ENCODE measurements at places on chromosomes 5 and 9.

GRCh38 chr5:56264417-56265025, 31.4 kb upstream of the ANKRD55 start:
- peak; percentile 31 for DNase-seq

DNA sequence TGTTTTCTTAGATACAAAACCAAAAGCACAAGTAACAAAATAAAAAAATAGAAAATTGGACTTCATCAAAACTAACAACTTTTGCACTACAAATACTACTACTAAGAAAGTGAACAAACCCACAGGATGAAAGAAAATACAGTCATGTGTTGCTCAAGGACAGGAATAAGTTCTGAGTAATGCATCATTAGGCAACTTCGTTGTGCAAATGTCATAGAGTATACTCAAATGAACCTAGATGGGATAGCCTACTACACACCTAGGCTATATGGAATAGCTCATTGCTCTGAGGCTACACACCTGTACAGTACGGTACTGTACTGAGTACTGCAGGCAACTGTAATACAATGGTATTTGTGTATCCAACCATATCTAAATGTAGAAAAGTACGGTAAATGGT, 88.3 kb downstream of the RAPGEF1 start:
- peak; percentile 84 for DNase-seq

DNA sequence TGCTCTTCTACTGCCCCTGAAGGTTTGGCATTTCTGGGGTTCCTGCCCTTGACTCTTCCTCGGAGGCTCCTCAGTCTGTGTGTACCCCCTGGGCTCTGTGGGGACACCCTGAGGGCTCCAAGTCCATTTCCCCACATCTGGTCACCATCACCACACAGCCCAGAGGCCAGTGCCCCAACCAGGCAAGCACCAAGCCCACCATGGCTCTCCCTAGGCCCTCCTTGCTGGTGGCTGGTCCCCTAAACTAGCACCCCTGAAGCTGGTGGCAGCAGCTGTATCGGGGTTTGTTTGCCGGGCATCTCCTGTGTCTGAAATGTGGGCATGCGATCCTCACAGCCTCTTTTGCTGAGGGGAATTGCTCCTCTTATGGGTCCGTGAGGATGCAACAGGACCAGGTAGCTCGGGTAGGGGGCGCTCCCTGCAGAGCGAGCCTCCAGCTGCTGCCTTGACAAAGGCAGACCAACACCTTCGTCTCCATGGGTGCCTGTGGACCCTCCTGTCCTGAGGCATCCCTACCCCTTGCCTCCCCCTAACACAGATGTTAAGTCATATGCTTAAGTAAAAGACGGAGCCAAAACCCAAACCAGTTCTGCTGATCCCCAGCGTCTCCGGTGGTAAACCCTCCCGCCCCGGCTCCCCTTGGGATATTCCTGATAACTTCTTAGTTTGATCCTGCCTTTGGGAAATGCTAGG, 138.9 kb upstream of the IRX4 start:
- no peak for DNase-seq

DNA sequence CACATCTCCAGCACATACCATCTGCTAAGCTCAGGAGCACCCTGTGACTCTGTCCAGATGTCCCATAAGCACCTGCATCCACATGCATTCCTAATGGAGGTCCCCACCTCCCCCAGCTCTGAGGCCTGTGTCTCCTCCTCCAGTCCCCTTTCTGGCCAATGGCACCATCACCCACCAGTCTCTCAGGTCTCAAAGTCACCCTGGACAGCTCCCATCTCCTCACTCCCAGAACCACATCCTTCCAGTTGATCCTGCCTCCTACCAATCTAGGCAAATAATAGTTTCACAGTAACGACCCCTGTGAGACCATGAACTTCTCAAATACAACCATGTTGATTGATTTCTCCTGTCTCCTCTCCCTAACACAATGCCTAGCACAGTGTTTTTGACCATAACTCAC, 40.1 kb downstream of the GGTA1 start:
- no peak for DNase-seq

DNA sequence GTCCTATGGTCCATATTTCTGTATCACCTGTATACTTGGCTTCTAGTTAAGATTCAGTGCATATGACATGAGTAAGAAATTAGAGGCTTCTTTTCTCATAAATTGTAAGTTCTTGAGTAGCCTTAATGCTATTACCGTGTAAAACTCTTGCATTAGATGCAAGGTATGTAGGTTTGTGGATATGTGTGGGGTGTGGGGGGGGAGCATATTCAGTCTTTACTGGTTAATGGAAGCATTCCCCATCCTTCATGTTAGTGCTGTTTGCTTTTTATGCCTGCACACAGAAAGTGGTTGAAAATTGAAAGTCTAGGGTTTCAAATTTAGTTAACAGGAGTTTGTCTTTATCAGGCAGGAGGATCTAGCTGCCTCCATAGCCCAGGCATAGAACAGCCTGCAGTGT, 16.1 kb downstream of the RAI14 start:
- DNase-seq = no peak

DNA sequence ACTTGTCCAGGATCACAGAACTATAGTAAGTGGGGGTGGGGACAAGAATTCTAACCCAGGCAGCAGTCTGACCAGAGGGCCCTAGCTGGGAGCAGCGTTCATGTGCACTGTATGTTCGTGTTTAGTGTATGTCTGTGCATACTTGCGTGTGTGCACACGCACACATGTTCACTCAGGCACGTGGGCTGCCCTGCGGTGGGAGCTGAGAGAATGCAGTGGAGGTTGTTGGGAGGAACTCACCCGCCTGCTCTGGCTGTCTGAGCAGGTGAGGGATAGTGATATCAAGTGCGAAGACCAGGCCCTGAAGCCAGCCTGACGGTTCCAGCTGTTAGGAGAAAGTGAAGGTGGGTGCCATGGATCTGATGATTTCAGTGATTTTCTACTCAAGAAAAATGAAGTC, 942 bp downstream of the DCANP1 start:
- no peak for DNase-seq

DNA sequence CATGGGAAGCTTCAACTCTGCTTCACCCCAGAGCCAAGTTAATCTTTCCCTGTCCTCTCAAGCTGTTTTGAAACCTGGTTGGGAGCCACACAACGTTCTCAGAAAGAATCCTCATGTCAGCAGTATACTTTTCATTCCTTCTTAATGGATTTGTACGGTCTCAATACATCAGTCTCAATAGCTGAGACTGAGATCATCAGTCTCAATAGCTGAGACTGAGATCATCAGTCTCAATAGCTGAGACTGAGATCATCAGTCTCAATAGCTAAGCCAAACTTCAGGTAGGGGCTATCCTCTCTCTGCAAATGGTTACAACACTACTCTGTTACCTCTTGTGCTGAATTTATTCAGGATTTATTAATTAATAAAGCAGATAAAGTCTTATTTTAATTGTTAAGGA, 1317.4 kb upstream of the CDH9 start:
- no peak for DNase-seq

DNA sequence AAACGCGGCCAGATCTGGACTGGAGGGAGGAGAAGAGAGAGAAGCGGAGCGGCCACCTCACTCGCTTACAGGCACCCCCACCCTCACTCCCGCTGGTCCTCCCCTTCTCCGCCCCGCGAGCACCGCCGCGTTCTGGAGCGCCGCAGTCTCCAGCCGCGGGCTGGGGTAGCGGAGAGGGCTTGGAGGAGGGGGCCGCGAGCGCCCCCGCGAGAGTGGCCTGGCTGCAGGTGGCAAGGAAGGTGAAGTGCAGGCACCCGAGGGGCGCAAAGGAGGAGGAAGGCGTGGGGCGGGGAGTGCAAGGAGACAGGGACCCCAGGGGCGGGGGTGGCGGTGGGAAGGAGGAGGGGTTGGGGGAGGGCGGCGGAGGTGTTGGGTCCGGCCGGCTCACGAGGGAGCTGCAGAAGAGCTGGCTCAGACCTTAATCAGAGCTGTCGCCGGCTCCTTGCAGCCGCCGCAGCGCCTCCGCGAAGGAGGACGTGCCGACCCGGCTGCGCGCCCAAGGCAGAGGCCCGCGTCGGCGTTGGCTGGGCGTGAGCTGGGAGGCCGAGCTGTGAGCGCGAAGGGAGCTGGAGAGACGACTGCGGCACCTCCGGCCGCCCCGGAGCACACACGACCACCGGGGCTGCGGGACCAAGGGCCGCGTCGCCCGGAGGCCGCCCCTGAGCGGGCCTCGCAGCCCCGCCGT, at the start of gene DMRT3:
Gene DMRT3, plus strand, starts transcription at position 398 of the 685 bp plus-strand sequence. CDS start 347 bp downstream, outside the sequence.
- no peak for DNase-seq

DNA sequence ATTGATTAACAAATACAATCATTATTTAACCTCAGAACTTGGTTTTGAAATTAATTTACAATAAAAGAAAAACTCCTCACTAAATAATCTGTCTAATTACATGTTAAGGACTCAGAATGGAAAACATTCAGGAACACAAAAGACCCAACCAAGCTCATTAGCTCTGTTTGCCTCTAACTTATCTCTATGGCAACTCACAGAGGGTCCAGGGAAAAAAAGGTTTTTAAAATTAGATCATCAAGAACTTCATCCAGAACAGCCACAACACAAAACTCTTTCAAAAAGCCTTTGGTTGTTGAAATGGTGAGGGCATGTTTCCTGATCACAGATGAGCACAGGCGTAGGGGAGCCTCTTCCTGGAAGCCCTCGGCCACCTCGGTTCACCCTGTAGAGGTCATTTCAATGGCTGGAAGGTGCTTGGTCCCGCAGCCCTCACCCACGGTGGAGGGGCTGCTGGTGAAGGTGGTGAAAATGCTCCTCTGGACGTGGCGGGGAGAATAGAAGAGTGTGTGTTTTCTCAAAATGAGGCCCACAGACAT, 17.2 kb upstream of the TCF7 start:
- DNase-seq = no peak

DNA sequence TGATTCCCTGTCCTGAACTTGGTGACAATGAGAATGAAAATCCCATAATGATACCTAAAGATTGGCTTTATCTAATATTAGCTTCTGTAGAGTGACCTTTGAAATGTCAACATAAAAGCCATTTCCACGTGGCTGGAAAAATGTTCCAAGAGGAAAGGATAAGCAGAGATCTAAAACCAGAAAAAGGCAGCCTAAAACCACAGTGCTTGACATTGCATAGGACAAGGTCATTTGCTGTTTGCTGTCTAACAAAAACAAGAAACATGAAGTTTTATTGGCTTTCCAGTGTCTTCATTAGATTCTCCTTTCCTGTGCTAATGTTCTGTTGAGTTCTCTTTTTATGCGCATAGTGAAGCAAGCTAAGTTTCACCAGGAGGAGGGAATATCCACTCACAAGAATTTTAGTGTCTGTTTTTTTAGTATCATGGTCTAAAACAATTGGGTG, 44.6 kb downstream of the CPEB4 start:
- no peak for DNase-seq

GRCh38 chr5:126651013-126651577, 50.3 kb downstream of the PHAX start:
- no peak for DNase-seq

DNA sequence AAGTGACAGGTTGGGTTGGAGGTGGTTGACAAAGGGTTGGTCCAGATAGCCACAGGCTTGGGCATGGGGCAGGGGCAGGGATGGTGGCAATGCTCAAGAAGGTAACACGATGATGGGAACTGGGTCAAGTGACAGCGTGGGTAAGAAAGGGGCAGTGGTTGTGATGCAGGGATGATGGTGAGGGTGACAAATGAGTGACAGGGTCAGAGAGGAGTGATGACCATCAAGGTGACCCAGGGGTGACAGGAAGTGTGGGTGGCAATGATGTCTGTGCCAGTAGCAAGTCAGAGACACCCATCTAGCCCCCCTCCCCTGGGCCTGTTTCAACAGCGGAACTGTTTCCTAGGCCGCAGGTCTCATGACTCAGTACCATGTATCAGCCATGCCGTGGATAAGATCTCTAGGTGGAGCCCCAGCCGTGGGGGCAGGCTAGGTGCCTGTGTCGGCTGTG, 20.5 kb downstream of the AQP3 start:
- no peak for DNase-seq

DNA sequence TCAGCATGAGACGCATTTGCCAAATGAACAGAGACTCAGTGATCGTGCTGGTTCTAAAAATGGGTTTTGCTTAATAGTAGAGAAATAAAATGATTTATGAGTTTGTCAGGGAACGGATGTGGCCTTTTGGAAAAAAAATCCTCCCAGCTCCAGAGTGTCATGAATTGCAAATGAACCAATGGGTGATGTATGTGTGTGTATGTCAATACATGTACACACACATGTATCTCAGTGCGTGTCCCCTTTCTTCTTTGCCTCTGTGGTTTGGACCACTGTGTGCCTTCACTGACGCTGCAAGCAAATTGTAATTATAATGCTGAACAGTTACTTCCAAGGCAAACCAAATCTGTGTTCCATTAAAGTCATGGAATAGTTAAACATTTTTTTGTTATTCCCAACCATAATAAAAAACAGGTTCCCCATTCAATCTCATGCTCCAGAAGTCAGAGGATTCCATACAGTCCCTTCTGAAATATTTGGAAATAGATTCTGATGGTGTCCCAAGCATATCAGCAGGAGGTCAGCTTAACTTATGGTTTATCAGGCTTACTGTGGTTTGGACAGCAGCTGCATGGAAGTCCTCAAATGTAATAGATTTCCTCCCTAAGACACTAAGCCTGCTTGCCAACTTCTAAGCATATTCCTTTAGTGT, 630.5 kb downstream of the ACTL7B start:
- peak; percentile 30 for DNase-seq

DNA sequence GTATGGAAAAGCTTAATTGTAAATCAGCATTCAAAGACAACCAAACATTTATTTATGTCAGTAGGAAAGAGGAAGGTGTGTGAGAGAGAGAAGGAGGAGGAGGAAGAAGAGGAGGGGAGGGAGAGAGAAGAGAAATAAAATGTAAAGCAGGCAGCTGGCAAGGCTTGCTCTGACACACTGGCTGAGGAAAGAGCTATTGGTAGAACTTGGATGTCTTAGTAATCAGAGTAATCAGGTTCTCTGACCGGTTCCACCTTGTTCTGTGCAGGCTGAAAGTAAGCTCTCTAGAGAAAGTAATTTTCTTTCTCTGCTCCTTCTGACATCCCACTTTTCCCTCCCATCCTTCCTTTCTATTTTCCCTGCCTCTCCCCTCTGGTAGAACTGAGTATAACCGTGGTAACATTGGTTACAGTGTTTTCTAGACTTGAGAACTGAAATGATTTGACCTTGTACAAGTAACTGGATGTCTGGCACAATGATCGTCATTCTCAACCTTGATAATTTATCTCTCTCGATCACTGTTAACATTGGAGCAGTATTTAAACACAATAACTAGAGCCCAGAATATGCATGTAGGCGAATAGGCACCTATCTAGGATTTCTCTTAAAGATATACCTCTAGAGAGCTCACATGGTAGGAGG, 33.3 kb downstream of the TLE4 start:
- DNase-seq = no peak

DNA sequence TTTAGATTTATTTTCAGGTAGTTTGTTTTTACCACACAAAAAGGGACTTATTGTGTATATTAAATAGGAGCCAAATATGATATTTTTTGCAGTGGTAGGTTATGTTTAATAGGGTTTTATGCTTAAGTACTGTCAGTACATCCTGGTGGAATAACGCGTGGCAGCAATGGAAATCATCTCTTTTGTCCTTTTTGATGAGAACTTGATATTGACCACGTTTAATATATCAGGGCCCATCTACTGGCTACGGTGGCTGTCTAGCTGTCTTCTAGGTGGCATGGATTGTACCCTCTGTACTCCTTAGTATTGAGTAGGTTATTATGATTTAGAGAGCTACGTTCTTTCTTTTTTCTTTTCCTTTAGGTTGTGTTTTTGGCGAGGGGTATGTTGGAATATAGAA, 2.6 kb downstream of the BASP1 start:
- DNase-seq = no peak

GRCh38 chr9:18516965-18517364, 43.0 kb downstream of the ADAMTSL1 start:
- DNase-seq = no peak

GRCh38 chr5:78691084-78691960, 42.8 kb upstream of the LHFPL2 start:
- DNase-seq = peak; percentile 13

GRCh38 chr5:132065351-132065937, 5.0 kb downstream of the IL3 start:
- peak; percentile 45 for DNase-seq
